Thoracic aorta (tissue), 2 donors: ENCODE measurements at places on chromosomes 12 and 14. TPM values are rescaled to one million over a fixed set of nuclear protein-coding genes. Genes with fewer than 3 reads are reported as not detected.

The UBE2N gene
- 32.9 TPM for total RNA-seq

The TROAP gene
- total RNA-seq, result 0.27 TPM

DNA sequence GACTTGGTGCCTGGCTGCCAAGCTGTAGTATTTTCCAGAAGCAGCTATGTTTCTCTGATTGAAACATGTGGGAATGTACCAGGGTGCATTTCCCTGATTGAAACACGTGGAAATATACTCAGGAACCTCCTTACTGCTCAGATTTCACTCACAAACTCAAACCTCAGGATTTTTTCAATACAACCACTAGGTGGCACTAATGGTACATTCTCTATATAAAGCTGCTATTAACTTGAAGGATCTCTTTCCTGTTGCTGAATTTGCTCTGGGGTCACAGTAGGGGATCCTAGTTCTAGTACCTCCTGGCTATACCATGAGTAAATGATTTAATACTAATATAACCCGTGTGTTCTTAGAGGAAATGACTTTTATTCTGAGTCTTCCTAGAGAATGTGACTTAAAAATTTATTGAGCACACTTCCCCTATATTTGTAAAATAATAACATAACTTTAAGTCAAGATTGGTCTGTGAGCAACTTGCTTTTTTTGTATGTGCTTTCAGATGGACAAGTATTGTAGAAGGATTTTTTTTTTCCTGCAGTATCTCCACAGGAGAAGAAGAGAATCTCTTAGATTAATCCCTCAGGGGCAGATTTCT, 173.8 kb upstream of the MIS18BP1 start:
- no peak for DNase-seq

- no peak for DNase-seq
Measured at GRCh38 chr14:82223276-82223675, 689.6 kb upstream of the SEL1L start.

GRCh38 chr12:123531091-123531490, 2.4 kb downstream of the RILPL1 start:
- DNase-seq, result no peak

- DNase-seq, result no peak
Measured at GRCh38 chr12:48015129-48015528, 10.9 kb upstream of the COL2A1 start.

DNA sequence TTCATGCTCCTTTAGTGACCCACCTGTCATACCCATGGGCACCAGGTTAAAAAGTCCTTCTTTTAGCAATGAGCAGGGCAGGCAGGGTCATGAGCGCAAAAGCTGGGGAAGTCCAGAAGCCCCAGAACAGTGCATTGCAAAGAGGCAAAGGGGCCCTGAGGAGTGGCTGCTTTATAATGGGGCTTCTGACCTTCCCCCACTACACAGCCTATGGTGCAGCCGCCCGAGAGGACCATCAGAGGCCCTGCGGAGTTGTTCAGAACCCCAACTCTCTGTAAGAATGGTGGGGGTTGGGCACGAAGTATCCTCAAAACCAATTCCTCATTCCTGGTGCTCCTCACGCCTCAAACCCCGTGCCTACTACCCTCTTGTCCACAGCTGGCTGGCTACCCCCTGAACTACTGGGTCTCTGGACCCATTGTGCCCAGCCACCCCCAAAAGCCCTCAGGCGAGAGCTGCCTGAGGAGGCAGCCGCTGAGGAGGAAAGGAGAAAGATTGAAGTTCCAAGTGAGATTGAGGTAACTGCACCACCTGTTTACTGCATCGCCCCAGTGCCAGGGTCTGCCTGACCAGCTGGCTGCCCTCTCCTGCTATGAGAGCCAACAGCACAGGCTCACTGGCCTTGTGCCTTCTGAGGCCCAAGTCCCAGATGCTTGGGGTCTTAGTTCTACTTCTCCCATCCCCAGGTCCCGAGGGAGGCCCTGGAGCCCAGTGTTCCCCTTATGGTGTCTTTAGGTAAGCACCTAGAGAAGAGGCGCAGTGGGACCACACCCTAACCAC, 6.7 kb downstream of the REC8 start:
- DNase-seq, result no peak
